ENCODE measurements at places on chromosomes 4 and X.

DNA sequence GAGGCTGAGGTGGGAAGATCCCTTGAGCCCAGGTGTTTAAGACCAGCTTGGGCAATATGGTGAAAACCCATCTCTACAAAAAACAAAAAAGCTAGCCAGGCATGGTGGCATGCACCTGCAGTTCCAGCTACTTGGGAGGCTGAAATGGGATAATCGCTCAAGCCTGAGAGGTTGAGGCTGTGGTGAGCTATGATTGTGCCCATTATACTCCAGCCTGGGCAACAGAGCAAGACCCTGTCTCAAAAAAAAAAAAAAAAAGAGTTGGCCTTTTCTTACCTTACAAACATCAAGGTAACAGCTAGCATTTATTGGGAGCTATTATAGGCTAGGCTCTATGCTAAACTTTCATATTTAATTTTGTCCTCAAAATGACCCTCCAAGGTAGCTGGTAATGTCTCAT, 43.4 kb downstream of the PTTG2 start:
- DNase-seq = no peak

DNA sequence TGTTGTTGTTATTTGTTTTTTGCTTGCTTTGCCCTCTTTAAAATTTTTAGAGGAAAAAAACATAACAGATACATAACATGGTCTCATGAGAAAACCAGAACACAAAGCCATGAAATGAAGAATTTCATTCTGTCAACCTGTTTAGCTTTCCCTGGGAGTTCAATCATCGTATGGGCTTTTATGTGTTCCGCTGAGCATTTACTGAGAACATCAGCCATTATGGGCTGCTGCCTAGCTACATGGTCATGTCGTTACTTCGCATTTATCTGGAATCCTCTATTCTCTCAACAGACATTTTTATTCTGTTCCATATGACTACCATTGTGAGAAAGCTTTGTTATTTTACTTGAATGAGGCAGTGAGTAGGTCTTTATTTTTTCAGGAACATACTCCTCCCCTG, 51.4 kb downstream of the NDST3 start:
- no peak for DNase-seq

DNA sequence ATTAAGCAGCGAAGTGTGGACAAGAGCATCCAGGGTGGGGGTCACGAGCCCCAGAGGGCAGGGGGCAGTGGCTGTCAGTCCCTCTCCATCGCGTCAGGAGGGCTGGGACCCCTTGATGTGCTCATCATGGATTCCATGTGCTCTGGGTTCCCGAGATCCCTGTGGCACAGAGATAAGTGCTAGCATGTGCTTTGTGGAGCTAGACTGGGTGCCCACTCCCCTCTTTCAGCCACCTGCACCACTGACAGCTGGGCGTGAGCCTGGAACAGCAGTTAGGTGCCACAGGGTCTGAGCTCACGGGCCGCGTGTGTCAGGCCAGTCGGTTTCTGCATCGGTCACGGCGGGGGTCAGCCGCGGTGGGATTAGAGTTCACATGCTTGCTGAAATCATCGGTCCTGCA, 24.3 kb downstream of the CPZ start:
- no peak for DNase-seq

DNA sequence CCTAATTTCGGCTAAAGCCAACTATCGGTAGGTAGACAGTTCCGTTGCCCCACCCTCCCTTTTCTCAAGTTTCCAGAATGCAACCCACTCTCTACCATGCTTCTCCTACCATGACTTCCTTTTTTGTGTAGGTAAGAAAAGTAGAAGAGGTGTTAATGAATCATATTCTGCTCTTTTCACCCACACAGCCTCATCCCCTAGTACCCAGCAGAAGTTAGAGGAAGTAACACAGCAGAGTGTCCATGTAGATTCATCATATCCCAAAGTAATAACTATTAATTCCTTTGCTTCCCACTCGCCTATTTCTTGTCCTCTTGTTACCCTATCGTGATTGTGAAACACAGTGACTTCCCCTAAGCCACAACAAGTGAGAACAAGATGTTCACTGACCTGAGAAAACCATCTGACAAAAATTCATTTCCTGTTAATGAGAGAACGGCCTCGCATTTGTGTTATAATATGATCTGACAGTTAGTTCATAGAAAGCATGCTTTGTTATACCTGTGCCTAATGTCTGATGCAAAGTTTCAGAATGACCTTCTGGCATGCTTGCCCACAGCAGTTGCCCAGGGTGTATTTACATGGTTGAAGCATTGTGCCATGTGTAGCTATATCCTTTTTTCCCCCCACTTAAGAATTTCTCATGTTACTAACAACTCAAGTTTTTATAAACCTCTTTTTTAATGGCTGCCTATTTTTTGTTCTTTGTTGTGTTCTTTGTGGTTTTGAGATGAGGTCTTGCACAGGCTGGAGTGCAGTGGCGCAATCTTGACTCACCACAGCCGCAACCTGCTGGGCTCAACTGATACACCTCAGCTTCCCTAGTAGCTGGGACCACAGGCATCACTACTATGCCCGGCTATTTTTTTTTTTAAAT, 185.6 kb downstream of the RAP1GDS1 start:
- peak; percentile 1 for DNase-seq

GRCh38 chr4:184375027-184375426, 99.3 kb downstream of the IRF2 start:
- DNase-seq = no peak

- peak; percentile 13 for DNase-seq
Measured at GRCh38 chrX:68832101-68832416, 3.2 kb downstream of the EFNB1 start.

Measured in DMS79 (cell line).